Midbrain (tissue), 1 donor: ENCODE measurements at places on chromosomes 5 and 9.
A peak's percentile ranks its signal among the peaks of the same experiment; 100 is the strongest.

DNA sequence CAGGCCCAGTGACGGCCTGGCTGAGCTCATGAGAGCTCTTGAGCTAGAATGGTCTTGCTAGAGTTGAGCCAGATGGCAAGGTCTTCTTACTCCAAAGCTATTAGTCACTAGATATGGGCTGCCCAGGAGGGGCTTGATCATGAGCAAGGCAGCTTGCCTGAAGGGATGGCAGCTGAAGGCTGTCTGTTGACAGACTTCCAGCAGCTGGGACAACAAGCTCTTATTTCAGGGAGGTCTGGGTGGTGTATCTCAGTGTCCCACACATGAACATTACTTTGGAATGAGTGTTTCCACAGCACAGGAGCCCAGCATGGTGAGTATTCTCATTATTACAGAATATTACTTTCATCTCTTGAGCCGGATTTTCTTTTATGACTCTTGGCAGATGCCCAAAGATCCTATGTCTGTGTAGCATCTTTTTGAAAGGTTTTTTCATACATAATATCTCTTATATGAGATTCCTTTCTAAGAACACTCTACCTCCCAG, 414.1 kb downstream of the ARHGEF28 start:
- no peak for DNase-seq

GRCh38 chr5:97297063-97297703, 114.1 kb upstream of the RIOK2 start:
- peak; percentile 35 for DNase-seq

DNA sequence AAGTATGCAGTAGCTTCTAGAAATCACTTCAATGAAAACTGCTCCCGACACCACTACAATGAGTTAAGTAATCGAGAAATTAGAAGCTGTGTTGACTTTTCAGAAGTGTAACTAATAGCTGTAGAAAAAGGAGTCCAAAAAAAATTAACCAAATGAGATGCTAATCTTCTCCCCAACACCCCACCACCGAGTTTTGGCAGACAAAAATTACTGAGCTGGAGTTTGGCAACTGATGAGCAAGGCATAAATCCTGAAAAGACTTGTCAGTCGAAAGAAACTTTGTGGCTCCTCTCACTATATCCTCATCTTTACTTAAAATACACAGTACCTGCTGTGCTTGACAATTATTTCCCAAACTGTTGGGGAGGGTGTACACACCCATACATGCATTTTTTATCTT, 191.9 kb downstream of the EBF1 start:
- DNase-seq: no peak

GRCh38 chr5:96195123-96195522, 233.5 kb upstream of the ELL2 start:
- no peak for DNase-seq

GRCh38 chr9:114427644-114428043, 39.9 kb upstream of the AKNA start:
- DNase-seq: no peak

- DNase-seq: no peak
These were observed 21.9 kb downstream of the PTGS1 start for GRCh38 chr9:122392714-122393113.

- no peak for DNase-seq
These were observed 202.6 kb downstream of the PIK3R1 start for GRCh38 chr5:68418201-68418600.

DNA sequence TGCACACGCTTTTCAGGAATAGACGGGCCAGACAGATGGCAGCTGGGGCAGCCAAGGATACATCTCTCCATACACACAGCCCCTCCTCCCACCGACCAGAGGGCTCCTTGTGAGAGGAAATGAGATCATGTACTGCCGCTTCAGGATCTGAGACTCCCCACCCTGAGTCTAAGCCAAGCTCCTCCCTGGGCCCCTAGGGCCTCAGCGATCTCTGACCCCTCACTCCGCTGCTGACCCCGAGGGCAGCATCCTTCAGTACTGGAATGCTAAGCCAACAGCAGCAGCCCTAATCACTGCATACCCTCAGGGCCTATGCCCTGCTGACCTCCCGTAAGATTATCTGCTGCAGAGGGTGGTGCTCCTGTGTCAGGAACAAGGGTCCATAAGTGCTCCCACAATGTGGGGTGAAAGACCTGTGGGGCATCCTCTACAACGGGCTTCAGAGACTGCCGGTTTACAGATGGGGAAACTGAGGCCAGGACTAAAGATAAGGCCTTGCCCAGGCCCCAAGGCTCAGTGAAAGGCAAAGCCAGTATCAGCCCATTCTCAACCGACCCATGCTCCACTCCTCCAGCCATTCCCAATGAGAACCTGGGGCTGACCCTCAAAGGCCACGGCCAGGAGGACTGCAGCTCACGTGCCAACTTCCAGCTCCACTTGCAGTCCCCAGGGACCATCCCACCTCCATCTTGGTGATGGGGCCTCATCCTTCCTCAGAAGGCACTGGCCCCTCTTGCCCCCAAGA, 37.5 kb downstream of the BICD2 start:
- no peak for DNase-seq

- no peak for DNase-seq
These were observed 286.8 kb downstream of the PBX3 start for GRCh38 chr9:126033956-126034355.

DNA sequence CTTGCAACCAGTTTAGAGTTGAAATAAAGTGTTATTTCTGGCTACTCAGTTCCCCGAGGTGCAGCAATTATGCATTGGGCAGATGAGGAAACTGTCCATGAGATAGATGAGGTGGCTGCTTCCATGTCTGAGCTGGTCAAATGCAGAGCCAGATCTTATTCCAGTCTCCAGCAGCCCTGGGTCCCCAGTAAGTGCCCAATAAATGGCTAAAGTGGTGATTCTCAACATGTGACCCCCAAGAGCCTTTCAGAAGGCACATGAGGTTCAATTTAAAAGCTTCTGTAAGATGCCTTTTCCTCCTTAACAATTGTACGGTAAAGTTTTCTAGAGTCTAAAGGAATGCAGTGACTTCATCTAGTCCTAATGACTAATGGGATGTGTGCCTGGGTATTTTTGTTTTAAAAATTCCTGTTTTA, 17.5 kb downstream of the ATOX1 start:
- no peak for DNase-seq

DNA sequence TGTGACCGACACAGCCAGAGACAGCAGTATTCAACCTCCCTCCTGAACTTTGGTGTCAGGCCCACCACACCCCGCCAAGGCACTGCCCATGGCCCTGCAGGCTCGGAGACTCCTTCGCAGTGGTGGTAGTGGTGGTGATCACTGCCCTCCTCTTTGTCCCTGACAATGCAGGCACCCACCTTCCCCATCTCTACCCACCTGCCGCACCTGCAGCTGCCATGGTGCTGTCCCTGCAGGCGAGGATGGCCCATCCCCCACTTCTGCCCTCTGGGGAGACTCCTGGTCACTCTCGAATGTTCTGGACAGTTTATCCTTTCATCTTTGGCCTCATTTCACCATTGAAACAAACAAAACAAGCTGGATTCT, 4.4 kb upstream of the IL4 start:
- no peak for DNase-seq

GRCh38 chr5:28305891-28306290, 1267.5 kb upstream of the CDH9 start:
- DNase-seq: no peak

DNA sequence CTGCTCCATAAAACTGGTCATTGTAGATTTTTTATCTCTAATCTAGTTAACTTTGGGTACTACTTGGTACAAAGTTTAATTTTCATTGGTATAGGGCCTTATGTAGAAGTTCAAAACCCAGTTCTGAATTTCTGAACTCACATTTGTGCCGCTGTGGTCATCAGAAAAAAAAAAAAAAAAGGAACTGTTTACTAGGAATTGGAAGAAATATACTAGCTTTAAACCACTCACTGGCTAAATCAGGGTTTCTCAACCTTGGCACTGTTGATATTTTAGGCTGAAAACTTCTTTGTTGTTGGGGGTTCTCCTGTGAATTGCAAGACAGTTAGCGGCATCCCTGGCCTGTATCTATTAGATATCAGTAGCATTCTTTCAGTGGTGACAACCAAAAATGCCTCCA, 4.1 kb upstream of the ZFYVE16 start:
- no peak for DNase-seq

GRCh38 chr9:6424940-6425339, 11.9 kb downstream of the UHRF2 start:
- no peak for DNase-seq

DNA sequence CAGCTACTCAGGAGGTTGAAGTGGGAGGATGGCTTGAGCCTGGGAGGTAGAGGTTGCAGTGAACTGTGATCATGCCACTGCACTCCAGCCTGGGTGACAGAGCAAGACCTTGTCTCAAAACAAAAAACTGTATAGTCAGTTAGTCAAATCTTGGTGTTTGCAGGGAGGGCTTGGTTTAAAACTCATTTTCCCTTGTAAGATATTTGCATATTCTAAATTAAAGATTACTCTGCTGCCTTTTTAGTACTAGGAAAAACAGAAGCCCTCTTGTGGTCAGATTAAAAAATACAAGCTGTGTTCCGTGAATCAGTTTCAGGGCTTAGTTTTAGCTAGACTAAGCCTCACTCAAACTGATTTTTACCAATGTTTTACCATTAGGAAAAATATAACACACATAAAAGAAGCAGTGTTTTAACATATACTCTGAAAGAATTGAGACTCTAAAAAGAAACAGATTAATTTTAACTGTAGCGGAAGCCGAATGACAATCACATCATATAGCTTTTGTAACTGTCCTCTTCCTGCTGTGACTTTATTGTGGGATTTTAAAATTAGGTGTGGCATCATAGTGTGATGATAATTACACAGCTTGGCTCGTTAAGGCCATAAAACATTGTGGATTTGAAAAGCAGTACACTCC, 84.9 kb upstream of the BASP1 start:
- DNase-seq: peak; percentile 29

DNA sequence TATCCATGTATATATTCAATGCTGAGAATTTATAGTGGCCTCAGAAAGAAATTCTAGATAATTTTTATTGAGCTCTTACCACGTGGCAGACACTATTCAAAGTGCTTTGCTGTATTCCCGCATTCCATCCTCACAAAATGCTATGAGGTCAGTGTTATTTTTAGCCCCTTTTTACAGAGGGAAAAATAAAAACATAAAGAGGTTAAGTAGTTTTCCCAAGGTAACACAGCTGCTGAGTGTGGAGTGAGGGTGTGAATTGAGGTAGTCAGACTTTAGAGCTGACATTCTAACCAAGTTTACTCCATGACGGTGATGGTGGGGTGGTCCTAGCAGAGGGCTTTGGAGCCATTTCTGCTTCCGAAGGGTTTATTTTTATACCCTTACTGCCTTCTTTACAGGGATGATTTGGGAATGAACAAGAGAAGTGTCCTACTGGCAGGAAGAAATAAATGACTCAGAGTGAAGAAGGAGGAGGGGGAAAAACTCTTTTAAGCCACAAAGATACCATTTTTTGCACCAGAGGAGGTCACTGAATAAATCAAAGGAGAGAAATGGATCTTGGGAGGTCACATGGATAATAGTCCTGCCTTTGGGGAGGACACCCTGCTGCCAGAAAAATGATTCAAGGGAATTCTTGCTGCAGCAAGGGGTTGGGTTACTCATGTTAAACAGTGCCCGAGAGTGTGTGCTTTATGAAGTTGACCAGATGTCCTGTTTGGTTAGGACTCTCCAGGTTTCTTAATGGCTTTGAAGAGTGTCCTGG, 76.1 kb downstream of the HMHB1 start:
- no peak for DNase-seq

DNA sequence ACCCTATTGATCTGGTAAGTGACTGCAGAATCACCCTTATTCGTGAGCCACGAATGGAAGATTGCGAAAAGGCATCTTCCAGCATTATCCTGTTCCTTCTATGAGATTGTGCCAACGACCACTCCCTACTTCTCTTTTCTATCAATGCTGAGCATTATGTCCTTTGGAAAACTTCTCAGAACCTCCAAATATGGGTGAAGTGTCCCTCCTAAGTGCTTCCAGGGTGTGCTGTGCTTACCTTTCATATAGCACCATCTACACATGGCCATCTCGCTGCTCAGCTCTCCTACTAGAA, 14.7 kb upstream of the LCP2 start:
- DNase-seq: no peak

- DNase-seq: no peak
These were observed 124.4 kb upstream of the ABCA1 start for GRCh38 chr9:105052346-105052745.

DNA sequence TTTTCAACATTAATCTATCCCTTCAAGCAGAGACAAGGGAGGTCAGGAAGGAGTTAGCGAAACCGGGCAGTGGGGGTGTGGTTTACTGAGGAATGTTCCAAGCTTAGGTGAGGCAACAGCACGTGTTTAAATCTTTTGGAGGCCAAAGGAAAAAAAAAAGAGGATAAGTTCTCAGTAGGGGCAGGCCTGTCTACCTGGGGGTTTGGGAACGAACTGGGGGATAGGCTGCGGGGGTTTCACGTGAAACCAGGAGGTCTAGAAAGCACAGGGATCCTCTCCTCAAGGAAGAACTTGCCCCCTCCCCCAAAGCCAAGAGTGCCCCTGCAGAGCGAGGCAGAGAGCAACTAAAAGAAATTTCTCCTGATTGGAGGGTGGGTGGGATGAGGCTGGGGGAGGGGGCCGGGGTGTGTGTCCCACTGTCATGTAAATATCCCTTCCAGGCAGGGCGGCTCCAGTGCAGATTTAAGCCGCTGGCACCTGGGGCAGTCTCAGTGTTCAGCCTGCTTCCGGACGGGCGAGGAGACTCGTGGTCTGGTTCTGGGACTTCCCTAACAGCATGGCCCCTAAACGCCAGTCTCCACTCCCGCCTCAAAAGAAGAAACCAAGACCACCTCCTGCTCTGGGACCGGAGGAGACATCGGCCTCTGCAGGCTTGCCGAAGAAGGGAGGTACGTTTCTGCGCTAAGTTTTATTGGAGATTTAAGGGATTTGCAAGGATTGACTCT, 5.5 kb upstream of the SET start:
- DNase-seq: no peak

DNA sequence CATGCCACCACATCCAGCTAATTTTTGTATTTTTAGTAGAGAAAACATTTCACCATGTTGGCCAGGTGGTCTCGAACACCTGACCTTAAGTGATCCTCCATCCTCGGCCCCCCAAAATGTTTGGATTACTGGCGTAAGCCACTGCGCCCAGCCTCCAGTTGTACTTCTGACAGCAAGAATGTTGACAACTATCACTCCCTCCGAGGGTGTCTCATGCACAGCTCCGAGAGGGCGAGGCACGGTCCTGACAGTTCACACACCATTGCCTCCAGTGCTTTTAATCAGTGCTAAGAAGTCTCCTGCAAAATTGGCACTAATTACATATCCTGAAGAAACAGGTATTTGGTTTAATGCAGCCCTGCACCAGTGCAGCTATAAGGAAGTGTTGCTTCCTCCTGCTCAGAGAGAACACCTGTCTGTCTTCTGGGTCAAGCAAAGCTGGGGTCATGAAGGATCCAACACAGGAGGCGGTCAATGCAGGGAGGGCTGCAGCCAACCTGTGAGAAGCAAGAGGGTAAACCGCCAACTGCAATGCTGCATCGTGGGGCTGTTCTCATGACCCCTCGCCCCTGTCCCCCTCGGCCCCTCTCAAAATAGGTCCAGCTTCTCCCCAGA, 184.0 kb downstream of the MED10 start:
- DNase-seq: no peak

GRCh38 chr5:139808481-139809330, 13.1 kb downstream of the PSD2 start:
- DNase-seq: no peak
